ENCODE measurements at places on chromosomes 4 and X.

GRCh38 chr4:154160519-154161301, 330.9 kb downstream of the DCHS2 start:
- no peak for DNase-seq

GRCh38 chr4:41204400-41204978, 9.9 kb downstream of the APBB2 start:
- DNase-seq = no peak

- no peak for DNase-seq
Observed at GRCh38 chr4:139562067-139562684, 6.2 kb upstream of the SETD7 start.

- no peak for DNase-seq
Observed at GRCh38 chrX:123086768-123087167, 97.3 kb upstream of the GRIA3 start.

- DNase-seq = no peak
Observed at GRCh38 chrX:147846676-147847075, 65.0 kb upstream of the FMR1 start.

DNA sequence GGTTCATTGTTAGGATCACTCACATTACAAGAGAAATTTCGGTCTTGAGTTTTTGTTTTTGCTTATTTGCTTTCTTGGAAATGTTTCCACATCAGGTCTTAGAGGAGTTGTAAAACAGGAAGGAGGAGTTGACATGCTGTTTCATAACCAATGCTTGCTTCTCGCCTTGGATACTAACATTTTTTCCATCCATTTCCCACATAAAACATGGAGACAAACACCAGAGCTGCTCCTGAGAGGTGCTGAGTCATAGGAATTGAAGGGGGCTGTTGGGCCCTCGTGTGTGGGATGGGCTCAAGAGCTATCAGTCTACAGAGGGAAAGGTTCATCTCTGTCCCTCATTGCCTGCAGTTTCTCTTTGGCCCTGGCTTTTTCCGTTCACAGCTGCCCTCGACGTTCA, 29.9 kb downstream of the TBL1X start:
- DNase-seq = no peak

GRCh38 chrX:18297251-18297650, 57.2 kb downstream of the SCML2 start:
- no peak for DNase-seq
